ENCODE measurements at places on chromosomes 5 and 9.

DNA sequence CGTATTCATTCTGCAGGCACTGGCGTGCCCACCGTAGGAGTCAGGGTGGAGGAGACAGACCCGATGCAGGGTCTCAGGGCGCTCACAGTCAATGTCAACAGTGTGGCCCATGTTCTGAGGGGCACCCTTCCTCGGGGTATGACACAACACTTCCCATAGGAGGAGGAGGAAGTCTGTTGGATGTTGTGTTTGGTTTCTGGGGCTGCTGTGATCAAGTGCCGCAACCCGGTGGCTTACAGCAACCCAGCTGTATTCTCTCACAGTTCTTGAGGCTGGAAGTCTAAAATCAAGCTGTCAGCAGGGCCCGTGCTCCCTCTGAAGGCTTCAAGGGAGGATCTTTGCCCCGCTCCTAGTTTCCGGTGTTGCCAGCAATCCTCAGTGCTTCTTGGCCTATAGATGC is 5.6 kb upstream of the HNRNPAB start:
- DNase-seq: no peak

DNA sequence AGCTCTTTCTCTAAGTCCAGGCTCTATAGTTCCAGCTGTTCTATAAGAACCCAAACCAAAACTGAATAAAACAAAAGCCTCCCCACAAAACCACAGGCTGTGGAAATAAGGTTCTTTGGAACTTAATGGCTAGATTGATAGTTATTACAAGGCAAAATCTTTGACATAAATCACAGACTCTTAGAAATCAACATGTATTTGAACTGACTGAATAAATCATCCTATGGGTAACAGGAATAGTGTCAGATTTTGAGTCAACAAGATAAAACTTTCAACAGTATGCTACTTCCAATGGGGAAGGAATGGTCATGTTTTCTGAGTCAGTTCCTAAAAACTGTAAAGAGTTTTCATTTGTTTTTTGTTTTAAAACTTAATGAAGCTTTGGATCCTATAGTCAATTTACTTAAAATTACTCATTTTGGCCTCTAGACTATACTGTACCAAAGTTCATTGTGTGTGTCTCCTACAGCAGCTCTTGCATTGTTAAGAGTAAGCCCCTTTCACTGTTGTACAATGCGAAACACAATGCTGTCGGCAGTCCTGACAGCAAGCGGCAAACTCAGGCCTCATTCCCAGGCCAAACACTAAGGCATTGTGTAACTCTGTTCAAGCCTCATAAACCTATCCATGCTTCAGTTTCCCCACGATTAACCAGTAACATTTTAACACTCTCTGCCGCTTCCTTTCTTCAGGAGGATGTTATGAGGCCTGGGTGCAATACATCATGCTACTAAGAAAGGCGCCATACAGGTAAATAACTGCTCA is 134.1 kb downstream of the ARL15 start:
- no peak for DNase-seq

DNA sequence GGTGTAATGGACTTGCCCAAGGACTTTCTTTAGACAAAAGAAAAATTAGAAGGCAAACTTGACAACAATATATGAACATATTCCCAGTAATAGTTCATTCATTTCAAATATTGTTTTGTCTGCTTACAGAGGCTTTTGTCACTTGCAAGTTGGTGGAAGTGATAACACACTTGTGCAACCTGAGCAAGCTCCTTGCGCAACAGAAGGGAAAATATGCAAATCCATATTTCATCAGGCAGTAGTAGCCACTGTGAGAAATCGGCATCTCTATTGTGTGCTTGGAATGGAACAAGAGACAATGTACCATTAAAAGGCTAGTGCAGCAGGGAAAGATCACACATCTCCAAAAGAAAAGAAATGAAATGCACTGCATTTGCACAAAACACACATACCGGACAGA is 125.3 kb upstream of the RASEF start:
- DNase-seq: no peak

- no peak for DNase-seq
Measured at GRCh38 chr5:135058331-135058732, 24.3 kb upstream of the PITX1 start.

DNA sequence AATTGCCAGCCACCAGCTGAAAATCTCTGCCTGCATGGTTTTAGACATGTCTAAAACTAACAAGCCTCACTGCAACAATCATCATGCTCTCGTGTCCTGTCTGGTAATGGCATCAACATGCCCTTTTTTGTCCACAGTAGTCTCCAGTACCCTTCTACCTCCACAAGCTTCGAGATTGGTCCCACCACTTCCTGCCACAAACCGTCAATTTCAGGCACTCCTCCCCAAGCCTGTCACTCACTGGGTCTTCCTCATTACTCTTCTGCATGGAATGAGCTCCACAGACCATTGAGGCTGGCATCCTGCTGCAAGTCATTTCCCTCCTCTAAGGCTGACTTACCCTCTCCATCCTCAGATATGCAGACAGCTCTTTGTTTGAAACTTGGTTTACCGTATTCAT is 9.0 kb downstream of the LPAR1 start:
- DNase-seq: no peak

- no peak for DNase-seq
Measured at GRCh38 chr5:116440457-116441001, 134.1 kb downstream of the SEMA6A start.

DNA sequence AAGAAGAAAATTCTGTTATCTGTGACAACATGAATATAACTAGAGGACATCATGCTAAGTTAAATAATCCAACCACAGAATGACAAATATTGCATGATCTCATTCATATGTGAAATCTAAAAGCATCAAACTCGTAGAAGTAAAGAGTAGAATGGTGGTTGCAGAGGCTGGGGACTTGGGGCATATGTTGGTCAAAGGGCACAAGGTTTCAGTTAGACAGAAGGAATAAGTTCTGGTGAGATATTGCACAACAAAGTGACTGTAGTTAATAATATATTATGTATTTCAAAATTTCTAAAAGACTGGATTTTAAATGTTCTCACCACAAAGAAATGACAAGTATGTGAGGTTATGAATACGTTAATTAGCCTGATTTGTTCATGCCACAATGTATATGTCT is 24.8 kb downstream of the GRIA1 start:
- DNase-seq: no peak

DNA sequence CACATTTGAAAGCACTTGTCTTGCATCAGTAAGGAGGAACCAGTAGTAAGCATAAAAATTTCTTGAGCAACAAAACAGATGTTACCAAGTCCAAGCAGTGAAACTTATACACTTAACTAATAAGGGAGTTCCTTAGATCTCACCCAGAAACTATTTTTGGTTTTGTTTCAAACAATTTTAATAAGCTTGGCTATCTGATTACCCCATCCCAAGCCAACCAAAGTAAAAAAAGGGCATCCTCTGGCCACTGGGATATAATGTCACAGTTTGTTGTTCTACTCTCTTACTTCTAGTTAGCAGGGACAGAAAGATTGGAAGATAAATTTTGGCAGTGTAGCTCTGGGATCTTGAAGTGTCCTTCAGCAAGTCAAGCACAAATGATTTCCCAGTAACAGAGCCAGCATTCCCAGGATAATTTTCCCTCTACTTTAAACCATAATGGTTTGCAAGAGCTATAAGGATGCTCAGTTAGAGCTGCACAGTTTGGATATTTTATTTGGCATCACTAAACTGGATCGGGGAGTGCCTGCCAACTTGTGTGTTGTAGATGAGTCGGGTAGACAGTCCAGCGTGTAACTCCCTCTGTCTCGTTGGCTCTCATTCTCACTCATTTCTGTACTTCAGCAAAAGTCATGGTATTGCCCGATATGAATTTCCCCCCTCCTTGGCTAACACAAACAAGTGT is 161.9 kb upstream of the HMHB1 start:
- DNase-seq: no peak

DNA sequence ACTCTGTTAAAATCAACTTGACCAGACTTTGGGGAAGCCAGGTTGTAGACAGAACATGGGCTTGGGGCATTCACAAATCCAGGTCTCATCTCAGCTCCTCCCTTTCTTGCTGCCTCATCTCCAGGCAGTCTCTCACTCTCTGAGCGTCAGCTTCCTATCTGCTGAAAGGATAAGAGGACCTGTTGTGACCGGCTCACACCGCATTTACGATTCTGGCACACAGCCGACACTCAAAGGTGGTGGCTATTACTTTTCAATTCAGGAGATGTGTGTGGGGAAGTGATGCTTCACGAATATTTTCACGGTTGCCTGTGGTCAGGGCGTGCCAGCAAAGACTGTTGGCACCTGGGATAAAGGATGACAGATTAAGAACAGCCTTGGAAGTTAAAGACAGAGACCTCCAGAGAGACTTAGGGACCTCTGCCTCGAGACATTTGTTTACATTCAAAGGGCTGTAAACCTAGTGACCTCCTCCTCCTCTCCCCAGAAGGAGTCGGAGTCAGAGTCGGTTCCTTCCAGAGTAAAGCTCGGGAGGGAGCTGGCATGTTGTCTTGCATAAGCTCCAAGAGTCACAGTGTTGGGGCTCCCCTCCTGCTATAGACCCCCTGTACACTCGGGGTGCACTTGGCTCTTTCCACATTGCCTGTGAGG is 83.2 kb downstream of the AK8 start:
- DNase-seq: no peak

GRCh38 chr5:77669677-77670076 is 31.2 kb upstream of the OTP start:
- no peak for DNase-seq

- DNase-seq: no peak
Measured at GRCh38 chr9:108186642-108187395, 669.0 kb downstream of the ACTL7B start.

DNA sequence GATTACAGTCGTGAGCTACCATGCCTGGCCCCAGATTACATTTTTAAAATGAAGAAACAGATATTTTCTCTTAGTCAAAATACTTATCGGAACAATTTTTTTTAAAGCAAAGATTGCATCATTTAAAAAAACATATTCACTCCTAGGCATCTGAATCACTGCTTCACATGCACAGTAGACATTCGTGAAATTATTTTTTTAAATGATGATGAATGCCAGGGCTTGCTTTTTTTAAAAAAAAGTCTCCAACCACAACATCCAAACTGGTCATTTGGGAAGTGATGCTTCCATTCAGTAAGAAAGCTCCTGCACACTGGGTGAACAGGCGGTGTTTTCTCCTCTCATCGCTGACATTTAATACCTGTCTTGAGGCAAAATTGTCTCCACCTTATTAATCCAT is 223.0 kb upstream of the DMRT1 start:
- no peak for DNase-seq

DNA sequence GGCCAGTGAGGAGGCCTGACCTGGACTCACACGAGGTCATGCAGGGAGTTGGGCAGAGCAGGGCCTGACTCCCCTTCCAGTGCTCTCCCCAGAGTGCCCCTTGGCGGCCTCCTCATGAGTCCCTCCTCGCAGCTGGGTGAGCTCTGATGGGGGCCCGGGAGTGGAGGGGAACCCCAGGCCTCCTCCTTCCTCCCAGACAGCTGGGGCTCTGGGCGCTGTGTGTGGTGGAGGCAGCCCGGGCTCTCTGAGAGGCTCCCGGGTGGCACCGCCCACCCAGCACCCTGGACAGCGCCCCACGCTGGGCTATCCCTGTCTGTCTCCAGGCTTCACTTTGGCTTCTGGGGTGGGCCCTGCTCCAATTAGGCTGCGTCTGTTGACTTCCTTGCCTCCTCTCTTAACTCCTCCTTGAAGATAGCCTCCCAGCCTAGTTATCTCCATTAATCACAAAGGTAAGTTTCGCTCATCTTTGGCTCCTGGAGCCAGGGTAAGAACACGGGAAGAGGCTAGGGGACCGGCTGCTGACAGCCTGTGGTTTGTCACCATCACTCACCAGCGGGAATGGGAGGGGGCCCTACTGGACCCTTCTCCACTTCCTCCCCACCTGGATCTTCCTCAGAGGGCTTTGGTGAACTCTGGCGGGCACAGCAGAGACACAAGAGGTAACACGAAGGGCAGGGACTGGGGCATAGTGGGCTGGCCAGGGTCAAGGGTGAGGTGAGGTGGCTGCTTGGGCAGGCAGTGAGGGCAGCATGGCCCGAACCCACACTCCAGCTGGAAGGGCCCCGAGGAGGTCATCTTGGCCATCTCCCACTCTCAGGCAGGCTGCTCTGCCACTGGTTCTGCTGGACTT is 13.1 kb downstream of the PSD2 start:
- DNase-seq: no peak

DNA sequence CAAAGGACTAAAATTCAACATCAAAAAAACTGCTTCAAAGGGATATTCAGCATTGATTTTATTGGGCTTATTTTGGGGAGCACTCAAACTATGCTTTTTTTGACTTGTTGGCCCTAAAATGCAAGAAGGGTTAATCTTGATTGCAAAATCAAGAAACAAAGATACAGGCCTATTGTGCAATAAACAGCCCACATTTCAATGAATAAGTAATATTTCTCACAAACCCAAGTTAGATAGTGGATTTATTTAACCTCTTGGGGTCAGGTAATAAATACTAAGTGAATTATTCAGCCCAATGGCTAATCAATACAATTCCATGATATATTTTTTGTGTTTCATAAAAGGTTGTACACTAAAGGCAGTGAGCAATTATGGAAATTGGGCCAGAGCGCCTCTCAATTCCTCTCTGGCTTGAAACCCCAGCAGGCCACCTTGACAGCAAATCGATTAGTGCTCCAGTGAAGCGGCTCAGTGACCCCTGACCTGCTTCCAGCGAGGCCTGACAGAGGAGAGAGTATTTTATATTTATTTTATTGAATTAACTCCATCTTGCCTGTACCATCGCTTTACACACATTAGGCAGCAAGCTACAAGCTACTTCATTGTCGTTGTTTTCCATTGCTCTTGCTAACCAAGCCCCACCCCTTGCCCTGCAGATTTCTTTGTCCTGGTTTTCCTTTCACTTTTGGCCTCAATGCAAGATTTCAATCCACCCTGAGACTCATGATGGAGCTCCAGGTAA is 65.5 kb downstream of the EBF1 start:
- DNase-seq: no peak

GRCh38 chr5:61575103-61575502 is 243.0 kb downstream of the ZSWIM6 start:
- peak; percentile 84 for DNase-seq

DNA sequence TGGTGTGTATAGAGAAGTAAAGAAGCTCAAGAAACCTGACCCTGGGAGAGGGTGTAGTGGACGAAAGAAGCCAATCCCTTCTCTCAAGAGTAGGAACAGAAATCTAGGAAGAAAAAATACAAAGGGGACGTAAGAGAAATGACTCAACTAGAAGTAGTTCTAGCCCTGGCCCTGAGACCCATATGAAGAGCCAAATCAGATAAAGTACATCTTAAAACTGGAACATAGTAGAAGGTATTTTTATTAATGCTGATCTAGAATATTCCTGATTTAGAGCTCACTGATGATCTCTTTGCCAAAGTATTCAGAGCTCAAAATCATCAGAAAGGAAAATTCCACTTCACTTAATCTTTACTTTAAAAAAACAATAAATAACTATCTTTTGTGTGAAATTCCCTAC is 184.8 kb downstream of the MLLT3 start:
- DNase-seq: no peak

GRCh38 chr5:56692359-56693219 is 122.8 kb upstream of the MAP3K1 start:
- no peak for DNase-seq

All from foreskin melanocyte (primary cell).